Hematopoietic multipotent progenitor cell treated with erythropoietin and hydrocortisone succinate and interleukin-3 and kit ligand, for 17 days (in vitro differentiated cells): ENCODE measurements at places on chromosomes 6 and 20.
A peak's percentile ranks its signal among the peaks of the same experiment; 100 is the strongest.

DNA sequence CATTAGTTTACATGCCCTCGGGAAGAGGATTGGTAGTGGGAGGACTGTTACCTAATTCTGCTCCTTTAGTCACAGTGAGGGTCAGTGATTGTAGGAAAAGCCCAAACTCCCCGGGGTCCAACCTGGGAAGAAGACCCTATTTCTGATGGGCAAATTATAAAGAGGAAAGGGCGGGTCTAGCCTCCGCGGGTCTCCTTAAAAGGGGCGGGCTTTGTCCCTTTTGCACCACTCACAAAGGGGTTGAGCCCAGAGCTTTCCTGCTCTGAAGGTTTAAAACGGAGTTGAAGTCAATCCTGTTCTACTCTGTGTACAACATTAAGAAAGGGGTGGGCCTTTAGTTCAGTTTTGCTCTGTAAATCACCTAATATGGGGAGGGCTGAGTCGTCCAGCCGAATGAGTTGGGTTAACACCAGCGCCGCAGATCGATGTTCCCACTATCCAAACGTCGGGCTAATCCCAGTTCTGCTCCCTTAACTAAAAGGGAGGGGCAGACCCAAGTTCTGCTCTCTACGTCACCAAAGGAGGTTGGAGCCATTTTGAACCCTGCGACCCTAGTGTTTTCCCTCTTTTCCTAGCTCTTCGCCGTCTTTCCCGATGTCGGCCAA is 920 bp upstream of the RNF5 start:
- DNase-seq, result no peak

GRCh38 chr20:43689165-43689564 is 22.3 kb downstream of the MYBL2 start:
- DNase-seq, result no peak

GRCh38 chr6:71334768-71335167 is 46.2 kb downstream of the OGFRL1 start:
- no peak for DNase-seq

GRCh38 chr6:89939144-89939543 is 44.9 kb downstream of the GJA10 start:
- no peak for DNase-seq

- no peak for DNase-seq
Observed at GRCh38 chr6:167555836-167556235, 230.9 kb downstream of the TTLL2 start.

DNA sequence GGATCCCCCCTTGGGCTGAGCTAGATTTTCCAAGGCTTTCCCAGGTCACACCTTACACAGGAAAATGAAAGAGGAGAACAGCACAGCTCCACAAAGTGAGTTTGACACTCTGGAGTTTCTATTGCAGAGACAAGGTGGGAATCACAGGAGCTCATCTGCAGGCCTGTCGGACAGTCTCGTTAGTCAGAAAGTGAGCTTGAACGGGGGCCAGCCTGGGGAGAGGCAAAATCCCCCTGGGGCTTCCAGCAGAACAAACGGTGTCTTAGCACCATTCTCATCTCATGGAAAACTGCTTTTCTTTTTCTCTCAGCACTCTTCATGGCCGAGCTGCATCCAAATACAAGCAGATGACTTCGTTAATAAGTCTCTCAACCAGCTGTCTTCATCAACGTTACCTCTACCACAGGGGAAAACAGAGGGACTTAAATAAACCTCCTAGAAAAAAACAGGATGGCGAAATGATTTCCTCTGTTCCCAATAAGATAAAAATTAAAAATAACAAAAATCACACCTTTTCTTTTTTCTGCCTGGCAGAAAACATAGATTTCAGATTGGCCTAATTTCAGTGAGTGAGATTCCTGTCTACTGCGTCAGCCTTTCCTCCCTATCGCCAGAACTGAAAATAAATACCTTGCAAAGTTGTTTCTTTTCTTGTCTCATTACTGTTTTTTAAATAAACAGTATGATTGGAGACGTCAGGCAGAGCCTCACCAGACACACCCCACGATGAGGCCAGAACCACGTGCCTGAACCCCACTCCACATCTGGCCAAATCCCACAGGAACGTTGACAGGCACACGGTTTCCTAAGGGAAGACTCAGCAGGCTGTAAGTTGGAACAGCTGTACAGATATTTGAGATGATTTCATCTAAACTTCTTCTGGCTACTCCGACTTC is 219.0 kb downstream of the TTLL2 start:
- DNase-seq, result no peak

DNA sequence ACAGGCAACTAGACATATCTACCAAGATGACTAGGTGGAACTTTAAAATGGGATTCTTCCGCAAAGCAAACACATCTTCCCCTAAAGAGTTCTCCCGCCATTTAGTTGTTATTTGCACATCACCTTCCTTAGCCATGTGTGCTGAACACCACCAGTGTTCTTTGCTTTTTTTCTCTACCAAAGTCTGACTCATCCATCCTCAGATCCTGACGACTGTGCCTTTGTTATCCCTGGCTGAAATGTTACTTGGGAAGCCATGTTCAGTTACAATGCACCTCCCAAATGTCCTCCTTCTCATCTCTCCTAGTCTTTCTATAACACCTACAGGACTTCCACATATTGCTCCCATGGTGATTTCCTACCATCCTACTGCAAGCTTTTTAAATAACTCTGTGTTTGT is 593.5 kb upstream of the ARID1B start:
- DNase-seq, result no peak

- DNase-seq, result no peak
Observed at GRCh38 chr6:31631681-31632278, 11.3 kb downstream of the PRRC2A start.

DNA sequence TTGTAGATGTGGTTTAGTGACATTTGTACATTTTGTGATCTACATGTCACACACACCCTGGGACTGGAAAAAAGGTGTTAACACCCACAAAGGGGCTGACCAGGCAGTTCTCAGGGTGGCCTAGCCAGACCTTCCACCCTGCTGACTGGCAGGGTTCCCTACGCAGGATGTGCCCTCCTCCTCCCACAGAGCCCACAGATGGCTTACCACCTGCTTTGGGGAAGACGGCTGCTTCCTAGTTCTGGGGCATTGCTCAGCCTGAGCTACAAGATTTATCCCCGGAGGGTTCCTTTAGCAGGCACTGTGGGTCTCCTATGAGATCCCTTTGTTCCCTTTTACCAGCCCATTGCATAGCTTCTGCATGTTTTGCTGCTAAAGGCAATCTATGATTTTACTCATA is 35.1 kb downstream of the SNAP25 start:
- no peak for DNase-seq

- no peak for DNase-seq
Observed at GRCh38 chr6:46323312-46323965, 152.7 kb upstream of the ENPP5 start.

GRCh38 chr6:163329991-163330390 is 84.5 kb upstream of the QKI start:
- no peak for DNase-seq

DNA sequence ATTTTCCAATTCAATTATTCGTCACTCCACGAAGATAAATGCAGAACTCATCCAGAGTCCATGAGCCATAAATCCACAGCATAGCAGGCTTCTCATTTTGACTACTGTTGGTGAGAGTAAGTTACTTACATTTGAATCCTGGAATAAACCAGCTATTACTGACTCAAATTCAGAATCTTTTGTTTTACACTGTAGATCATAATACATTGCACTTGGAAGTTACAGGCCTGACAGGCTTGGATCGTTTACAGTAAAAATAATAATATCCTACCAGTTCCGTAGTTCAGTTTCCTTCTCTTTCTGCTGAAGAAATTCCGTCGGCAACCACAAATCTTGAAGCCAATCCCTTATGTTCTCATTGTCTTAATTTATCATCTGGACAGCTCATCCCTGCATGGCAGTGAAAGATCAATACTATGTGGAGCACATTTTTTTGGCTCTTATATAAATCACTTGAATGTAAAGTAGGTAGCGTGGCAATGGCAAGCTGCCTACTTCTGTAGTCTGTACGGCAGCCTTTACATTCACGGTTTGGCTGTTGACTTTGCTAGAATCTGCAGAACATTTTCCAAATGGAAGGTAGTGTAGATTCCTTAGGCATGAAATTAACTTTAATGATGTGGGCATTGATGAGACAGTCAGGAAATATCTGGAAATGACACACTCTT is 142.9 kb downstream of the WDR27 start:
- no peak for DNase-seq

DNA sequence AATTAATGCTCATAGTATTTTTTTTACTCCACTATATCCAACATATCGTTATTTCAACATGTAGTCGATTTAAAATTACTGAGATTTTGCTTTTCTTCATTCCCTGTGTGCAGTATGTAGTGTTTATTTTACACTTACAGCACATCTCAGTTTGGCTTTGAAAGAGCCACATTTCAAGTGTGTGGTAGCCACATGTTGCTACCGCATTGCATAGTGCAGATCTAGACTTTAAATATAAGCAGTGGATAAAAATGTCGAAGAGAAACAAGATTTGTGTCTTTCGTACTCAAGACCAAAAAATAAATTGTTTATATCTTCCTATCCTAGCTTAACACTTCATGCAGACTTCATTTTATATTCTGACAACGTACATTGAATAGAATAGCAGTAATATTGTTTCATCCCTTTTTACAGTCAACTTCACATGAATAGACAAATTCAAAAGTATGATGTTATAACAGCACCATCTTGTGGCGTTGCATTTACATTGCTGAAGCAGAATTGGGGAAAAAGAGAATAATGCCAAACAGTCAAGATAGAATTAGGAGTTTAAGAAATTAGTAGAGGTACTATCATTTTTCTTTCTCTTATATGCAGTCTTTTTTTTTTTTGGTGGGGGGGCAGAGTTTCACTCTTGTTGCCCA is 29.9 kb downstream of the FBXO5 start:
- no peak for DNase-seq

- DNase-seq, result no peak
Observed at GRCh38 chr20:52985687-52986086, 13.5 kb downstream of the TSHZ2 start.

GRCh38 chr20:57605878-57606277 is 14.3 kb downstream of the ZBP1 start:
- DNase-seq, result no peak

DNA sequence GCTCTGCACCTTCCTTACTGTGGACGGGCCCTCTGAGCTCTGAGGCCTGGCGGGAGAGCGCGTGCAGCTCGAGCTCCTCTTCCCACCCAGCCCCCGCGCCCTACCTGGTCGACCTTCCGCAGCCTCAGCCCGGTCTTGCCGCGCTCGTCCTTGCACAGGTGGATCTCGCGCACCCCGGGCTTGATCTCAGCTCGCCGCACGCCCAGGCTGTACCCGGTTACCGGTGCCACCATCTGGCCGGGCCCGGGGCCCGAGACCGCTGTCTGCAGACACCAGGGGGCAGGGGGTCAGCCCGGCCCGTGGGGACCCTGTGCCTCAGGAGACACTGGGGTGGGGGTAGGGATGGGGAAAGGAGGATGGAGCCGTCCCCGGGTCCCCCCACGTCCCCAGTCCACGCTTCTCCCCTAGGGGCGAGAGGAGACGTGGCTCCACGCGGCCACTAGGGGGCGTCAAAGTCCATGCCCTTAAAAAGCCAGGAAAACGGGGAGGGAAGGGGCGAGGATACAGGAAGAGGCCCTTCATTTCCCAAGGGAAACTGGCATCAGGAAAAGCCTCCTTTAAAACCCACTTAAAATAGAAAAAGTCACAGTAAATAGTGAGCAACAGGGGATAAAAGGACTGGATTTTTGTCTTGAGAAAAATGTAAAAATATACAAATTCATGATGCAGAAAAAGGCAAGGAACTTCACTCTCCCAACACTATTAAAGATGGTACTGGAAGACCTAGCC is 15.5 kb downstream of the SDCBP2 start:
- DNase-seq, result peak; percentile 78

DNA sequence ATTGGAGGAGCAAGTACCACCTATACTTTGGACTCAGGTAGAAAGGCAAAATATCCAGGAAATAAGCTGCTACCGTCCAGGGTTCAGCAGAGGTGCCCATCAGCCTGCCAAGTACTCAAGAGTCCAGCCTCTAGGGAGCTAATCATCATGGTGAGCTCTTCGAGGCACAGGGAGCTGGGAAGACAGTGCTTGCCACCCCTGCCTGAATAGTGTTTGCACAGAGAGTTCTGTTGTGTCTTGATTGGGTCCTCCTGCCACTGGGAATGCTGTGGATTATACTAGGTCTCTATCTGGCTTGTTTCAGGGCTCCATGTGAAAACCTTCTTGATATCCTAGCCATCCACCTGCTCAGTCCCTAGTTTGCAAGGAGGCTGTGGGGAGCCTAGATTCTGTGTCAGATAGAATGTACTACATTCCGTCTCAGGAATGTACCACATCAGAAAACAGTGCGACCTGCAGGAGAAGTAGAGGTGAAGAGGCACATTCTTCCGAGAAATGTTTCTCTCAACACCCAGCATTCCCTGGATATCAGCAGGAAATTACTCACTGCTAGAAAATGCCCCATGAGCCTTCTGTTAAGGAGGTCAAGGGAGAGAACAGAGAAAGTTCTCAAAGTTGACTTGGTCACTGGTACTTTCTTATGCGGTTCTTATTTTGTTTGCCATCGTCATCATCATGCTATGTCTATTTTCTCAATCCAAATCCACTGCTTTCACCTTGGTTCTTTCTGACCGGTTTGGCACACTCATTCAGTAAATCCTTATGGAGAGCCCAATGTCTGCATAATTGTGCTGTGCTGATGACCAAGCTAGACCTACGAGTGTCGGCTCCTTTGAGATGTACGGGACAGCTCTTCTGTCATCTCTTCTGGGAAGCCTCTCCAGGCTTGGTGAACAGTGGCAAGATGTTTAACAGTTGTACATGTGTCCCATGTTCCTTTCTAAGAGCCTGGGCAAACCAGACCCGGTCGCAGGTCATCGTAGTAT is 30.7 kb downstream of the PTPN1 start:
- DNase-seq, result no peak

GRCh38 chr6:156107624-156108101 is 652.0 kb upstream of the NOX3 start:
- no peak for DNase-seq

DNA sequence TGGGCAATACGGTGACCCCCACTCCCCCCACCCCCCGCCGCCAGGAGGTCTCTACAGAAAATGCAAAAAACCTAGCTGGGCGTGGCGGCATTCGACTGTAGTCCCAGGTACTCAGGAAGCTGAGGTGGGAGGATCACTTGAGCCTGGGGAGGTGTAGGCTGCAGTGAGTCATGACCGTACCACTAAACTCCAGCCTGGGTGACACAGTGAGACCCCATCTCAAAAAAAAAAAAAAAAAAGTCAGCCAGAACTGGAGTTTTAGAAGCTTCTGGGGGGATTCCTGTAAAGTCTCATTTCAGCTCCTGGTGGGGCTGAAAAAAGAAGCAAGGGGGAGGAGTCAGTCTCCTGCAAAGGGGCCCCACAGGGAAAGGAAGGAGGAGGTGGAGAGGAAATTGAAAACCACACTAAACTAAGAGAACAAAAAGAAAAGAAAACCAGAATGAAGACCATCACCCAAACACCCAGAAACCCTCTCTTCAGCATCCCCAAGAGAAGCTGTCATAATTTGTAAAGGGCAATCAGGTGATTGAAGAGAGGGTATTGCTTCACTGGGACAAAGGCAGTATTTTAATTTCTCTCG is 50.4 kb downstream of the NOL4L start:
- DNase-seq, result no peak

DNA sequence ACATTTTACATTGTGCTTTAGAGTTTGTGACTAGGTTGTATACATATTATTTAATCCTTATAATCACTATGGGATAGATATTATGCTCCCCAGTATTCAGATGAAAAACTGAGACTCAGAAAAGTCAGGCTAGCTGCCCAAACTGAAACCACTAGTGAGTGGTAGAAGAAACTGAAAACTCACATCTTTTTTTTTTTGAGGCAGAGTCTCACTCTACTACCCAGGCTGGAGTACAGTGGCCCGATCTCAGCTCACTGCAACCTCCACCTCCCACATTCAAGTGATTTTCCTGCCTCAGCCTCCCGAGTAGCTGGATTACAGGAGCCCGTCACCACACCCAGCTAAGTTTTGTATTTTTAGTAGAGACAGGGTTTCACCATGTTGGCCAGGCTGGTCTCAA is 22.2 kb downstream of the RNF24 start:
- no peak for DNase-seq
